ENCODE measurements at places on chromosomes 3 and 15.
A peak's percentile ranks its signal among the peaks of the same experiment; 100 is the strongest.

DNA sequence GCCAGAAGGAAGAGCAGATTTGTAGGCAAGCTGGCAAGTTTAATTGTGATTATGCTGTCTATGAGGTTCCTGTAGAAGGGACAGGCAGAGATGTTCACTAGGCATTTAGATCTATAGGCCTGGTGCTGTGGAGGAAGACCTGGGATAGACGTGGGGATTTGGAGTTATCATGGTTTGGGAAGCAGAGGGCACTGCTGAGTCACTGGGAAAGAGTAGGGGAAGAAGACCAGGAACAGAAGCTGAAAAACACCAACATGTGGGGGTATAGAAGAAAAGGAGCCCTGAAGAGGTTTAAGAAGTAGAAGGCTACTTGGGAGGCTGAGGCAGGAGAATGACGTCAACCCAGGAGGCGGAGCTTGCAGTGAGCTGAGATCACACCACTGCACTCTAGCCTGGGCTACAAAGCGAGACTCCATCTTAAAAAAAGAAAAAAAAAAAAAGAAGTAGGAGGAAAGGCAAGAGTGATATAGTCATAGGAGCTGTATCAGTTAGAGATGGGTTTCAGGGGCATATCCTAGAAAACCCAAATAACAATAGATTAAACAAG lies 19.3 kb downstream of the GRK7 start:
- DNase-seq: no peak

GRCh38 chr15:77507911-77508310 lies 87.2 kb downstream of the HMG20A start:
- peak; percentile 92 for DNase-seq

- peak; percentile 26 for DNase-seq
These were observed at the start of gene CACNA1D for GRCh38 chr3:53493963-53494791. Gene CACNA1D, plus strand, starts transcription at chr3:53494611. Its CDS starts 556 bp downstream, at chr3:53495167.

GRCh38 chr3:183629546-183630301 lies 5.7 kb upstream of the KLHL24 start:
- DNase-seq: no peak

- no peak for DNase-seq
These were observed 516.1 kb downstream of the MECOM start for GRCh38 chr3:169147238-169148008.

DNA sequence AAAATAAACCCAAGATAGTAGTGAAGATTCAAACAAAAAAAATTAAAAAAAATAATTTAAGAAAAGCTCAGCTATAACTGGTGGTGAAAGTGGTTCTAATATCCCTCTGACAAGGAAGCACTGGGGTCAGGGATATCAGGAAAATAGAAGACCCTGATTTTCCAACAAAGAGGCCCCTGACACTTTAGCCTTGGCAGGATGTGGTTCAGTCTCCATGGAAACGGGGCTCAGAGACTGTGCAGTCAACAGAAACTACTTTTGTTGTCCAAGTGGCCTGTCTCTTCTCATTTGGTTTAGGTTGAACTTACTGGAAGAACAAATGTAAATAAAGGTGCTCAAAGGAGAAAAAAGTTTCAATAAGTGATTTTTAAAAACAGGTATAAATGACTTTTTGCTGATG lies 27.2 kb downstream of the INTS14 start:
- no peak for DNase-seq

GRCh38 chr3:40299130-40299720 lies 10.3 kb upstream of the EIF1B start:
- DNase-seq: no peak

GRCh38 chr3:171427771-171428320 lies 32.4 kb downstream of the TNIK start:
- no peak for DNase-seq

DNA sequence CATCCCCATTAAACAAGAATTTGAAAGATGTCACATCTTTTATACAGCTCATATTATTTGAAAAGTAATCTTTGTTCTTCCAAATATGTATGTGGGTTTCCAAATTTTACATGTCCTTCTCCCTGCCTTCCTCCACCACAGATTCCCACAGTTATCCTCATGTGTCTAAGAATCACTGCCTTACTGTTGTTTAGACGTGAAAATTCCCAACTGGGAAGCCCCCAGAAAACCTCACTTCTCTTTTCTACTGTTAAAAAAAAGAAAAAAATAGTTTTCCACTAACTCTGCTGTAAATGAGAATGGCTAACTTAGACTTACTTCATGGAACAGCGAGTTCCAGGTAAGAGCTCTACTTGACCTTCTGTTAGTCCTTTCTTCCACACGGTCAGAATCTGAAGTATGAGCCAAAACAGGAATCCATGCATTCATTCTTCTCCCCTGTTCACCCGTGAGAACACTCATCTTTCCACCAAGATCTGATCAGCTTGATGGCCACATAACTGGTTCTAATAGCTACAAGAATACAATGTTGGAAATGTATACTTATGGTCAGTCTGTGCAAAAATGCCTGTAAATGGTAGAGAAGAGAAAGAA lies 17.9 kb upstream of the CSTA start:
- DNase-seq: no peak

- peak; percentile 82 for DNase-seq
These were observed at the start of gene ABHD14A for GRCh38 chr3:51974963-51975851. Gene ABHD14A, plus strand, starts transcription at chr3:51975064. Its CDS starts 72 bp downstream, at chr3:51975136.

DNA sequence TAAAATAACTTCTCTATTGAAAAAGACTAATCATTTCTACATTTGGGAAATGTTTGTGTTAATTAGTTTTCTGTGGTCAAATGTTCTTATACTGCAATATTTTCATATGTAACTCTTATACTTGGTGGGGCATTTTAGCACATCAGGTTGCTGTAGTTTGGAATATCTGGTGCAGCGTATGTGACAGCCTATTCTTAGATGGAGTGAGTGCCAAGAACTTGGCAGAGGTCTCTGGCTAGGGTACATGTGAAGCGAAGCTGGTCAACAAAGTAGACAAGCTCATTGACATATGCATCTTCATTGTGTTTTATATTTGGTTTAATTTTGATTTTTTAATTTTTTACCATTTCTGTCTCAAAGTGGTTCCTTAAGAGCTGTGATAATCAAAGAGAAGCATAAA lies 53.2 kb downstream of the CHAC1 start:
- no peak for DNase-seq

GRCh38 chr3:16846373-16847080 lies 38.2 kb upstream of the PLCL2 start:
- no peak for DNase-seq

- no peak for DNase-seq
These were observed 65.0 kb downstream of the WWTR1 start for GRCh38 chr3:149592758-149593240.

DNA sequence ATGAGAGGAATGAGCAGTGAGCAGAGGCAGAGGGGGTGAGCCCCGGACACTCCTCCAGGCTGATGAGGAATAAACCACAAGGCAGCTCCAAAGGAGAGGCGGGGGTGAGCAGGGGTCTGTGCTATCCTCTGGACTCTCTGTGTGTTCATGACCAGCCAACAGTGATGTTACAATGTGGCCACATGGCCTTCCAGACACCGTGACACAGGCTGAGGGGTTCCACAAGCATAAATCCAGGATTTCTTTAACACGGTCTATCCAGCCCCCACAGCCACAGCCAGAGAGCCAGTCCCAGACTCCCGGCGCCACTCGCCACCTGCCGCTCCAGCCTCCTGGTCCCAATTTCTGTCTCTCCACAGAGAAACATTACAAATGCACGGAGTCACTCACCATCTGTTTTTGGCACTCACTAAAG lies 24.4 kb downstream of the XXYLT1 start:
- DNase-seq: no peak

GRCh38 chr3:126491221-126492013 lies 15.7 kb upstream of the ZXDC start:
- DNase-seq: no peak

GRCh38 chr3:170790647-170791046 lies 79.3 kb downstream of the RPL22L1 start:
- DNase-seq: no peak

- DNase-seq: no peak
These were observed 32.1 kb upstream of the EBLN2 start for GRCh38 chr3:73029321-73029796.

DNA sequence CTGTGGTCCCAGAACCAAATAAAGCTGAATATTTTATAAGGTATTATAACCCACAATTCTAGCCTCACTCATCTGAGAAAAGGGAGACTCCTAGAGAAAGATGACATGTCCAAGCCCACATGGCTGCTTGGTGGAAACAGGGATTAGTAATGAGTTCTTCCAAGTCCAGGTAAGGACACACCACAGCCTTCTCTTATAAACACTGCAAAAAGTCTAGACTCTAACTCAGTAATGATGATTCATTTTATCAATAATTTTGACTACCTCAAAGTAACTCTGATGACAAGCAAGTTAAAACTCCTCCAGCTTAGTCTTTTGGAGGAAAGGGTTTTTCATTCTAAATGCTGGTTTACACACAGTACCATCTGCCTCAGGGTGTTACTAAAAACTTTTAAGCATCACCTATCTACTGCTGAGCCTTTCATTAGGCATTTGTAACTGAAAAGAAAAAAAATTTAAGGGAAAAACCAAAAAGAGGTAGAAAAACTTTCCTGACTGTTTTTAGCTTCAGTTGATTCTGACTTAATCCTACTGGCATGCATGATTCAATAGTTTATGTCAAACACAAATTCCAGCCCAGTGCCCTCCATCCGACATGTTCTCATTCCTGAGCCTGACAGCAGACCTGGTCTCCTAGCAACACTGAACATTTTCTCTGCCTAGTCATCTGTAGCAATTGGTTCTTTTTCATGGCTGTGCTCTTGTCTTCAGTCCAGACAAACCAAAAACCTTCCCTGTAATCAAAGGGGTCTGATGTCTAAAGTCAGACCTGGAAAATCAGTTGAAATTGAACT lies 43.9 kb downstream of the P3H2 start:
- no peak for DNase-seq

DNA sequence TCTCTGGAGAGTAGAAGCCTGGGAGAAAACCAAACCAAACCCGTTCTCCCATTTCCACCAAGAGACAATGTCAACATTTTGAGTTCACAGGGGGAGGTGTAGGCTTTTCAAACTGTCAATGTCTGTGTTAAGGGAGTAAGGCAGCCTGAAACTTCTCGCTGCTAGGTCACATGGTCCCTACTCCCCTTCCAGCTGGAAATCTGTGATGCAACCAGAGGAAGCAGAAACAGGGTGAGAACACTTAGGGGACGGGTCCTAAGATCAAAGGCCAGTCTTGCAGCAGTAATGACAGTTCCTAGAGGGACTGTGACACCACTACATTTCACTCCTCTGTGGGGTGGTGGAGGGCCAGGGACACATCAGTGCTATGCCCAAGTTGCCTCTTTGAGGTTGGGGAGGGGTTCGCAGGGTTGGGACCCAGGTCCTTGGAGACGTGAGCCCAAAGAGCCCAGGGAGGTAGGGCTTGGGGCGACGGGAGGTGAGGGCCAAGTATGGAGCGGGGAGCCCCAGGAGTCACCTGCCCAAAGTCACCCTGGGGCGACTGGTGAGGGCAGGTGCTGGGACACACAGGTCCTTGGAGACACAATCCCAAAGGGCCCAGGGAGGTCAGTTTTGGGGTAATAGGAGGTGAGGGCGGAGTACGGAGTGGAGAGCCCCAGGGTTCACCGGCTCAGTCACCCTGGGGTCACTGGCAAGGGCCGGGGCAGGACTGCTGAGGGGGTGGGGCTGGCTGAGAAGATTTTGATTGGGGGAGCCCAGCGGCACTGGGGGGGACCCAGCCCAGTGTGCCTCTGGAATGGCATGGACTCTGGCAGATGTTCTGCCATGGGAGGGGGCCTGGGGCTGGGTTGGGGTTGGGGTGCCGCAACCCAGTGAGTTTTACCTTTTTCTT lies 582 bp downstream of the GOLGA6L2 start:
- no peak for DNase-seq

DNA sequence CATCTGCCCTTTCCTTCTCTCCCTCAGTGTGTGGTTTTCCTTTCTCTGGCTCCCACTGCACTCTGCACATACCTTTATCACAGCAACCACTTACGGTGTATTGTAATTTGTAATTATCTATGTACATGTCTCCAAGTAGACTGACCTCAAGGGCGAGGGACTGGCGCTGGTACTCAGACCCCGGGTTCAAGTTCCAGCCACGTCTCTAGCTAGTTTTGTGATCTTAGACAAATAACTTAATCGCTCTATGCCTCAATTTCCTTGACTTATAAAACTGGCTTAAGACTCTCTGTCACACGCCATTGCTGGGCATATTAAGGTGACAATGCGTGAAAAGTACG lies 607 bp upstream of the SENP2 start:
- no peak for DNase-seq

DNA sequence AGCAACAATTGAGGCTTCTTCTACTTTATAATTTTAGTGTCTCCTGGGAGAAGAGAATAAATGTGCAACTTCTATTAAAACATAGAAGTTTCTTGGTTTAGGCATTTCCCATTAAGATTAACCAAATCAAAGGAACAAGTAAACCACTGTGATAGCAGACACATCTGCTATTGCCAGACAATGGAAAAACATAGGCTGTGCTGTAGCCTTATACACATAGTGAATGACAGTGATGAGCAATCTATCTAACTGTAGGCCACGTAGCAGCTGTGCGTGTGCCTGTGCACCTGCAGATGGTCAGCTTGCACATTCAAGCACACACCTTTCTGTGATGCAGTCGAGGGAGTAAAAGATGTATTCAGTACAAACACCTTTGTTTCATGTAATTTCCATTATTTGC lies 32.7 kb downstream of the GNB4 start:
- DNase-seq: no peak

DNA sequence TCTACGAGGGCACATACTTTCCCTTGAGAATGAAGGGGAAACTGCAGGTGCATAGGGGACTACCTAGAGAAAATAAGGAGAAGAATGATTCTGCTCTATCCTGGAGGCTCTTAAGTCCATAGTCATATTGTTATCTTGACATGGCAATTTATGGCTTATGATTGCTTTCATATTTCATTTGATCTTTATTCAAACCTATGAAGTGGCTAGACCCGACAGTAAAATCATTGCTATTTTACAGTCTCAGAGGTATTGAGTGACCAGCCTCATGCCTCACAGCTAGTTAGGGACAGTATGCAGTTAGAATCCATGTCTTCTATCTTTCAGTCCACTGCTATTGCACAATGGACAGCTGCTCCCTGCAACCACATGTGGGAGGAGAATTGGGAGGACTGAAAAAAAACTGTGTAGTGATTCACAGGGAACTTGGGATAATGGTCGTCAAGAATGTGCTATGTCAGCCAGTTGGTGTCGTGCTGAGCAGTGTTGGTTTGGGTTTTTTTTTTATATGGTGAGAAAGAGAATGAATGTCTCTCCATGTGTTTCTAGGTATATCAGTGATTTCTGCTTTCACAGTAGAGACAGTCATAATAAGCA lies 63.2 kb upstream of the SPPL2A start:
- DNase-seq: no peak

GRCh38 chr15:99414755-99415731 lies 150.7 kb upstream of the MEF2A start:
- no peak for DNase-seq

DNA sequence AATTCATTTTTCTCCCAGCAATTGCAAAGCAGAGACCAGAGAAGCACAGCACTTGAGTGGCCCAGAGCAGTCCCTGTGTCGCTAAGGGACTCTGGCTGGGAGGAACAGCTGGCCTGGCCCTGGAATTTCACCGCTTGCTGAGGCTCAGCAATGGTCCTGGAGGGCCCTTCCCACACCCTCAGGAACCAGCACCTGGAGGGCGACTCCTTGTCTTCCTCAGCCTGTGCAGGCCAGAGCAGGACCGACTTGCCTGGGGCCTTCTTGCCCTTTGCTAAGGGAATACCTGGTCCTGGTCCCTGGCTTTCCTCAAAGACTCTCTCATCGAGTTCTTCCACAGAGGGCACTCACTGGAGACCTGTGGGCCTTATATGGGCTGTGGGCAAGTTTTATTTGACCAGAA lies 294.6 kb downstream of the RPLP1 start:
- no peak for DNase-seq
